ENCODE measurements at places on chromosomes 3 and 15.

DNA sequence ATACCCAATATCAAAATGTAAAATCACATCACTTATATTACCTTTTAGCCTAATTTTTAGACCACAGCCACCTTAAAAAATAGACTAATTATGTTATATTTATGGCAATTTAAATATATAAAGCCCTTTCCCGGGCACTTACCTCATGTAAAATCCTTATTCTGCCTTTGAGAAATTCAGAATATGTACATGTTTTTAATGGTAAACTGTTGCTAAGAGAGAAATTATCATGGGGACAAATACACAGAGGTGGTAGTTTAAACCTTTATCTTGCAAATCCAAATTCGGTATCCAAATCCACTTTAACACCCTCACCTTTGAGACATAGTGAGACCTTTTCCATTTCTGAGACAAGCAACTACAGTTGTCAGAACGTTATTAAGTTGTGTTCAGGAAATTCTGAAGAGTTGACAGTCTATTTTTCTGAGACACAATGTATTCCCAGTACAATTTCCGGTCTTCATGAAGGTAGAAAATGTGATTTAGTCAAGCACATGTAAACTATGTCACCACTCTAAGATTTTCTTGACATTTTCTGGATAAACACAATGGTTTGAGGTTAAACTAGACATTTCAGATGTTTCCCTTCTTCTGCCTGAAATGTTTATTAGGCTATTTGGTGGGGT is 10.6 kb upstream of the VGLL3 start:
- DNase-seq = no peak

- DNase-seq = no peak
Observed at GRCh38 chr15:41861736-41862356, 23.2 kb downstream of the PLA2G4B start.

- DNase-seq = no peak
Observed at GRCh38 chr15:41407341-41407740, 5.0 kb upstream of the NDUFAF1 start.

- no peak for DNase-seq
Observed at GRCh38 chr3:197687570-197687969, 49.1 kb downstream of the RUBCN start.

DNA sequence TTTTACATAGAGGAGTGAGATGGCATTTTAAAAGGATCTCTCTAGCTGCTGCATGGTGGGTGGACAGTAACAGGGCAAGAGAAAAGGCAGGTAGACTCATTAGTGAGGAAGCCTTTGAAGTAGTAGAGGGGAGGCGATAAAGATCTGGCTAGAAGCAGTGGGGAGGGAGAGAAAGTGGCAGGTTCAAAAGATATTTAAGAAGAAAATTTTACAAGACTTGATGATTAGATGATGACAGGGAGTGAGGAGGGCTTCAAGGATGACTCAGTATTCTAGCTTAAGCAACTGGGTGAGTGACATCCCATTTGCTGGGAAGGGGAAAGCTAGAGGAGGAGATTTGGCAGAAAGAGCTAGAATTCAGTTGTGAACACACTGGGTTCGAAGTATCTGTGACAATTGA is 3.8 kb upstream of the BRPF1 start:
- DNase-seq = no peak

- DNase-seq = no peak
Observed at GRCh38 chr15:82751308-82751707, 41.6 kb upstream of the AP3B2 start.

- DNase-seq = no peak
Observed at GRCh38 chr3:144501467-144501866, 529.8 kb downstream of the DIPK2A start.

DNA sequence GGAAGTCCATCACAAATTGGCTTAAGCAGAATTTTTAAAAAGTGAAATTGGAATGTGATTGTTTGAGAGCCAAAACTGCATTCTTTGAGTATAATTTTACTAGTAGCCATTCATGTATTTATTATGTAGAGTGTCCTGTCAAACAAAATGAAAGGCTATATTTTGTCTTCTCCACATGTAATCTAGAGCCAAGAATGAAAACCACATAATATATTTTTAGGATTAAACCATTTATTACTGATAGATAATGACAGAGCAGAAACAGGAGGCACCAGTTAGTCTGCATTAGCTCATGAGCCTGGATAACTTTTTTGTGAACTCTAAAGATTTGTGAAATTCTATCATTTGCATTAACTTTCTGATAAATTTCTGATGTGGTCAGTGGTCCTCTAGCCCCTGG is 130.2 kb downstream of the FILIP1L start:
- DNase-seq = no peak

GRCh38 chr15:79615754-79616153 is 183.6 kb downstream of the MINAR1 start:
- no peak for DNase-seq

- DNase-seq = no peak
Observed at GRCh38 chr3:12370758-12371157, 81.9 kb downstream of the PPARG start.

DNA sequence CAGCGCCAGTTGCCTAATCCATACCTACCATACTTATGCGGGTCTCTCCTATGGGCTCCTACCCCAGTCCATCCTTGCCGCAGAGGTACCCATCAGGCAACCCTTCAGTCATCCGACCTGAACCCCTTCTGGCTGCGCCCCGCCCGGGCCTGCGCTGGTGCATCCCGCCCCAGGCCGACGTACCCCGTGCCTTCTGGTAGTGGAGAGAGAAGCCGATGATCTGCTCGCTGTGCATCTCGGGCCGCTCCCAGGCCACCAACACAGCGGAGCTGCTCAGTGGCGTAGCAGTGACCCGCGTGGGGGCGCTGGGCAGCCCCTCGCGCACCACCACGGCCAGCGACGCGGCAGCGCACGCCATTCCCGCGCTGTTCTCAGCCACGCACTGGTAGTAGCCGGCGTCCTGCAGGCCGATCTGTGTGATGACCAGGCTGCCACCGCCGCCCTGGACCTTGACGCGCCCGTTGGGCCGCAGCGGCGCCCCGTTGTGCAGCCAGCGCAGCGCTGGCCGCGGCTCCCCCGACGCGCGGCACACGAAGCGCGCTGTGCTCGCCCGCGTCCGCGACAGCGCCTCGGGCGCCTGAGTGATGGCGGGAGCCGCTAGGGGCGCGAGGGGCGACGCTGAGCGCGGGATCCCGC is 17.9 kb upstream of the IGDCC3 start:
- peak; percentile 69 for DNase-seq

Measured in right kidney (tissue), 9 donors.